Hepatocyte (in vitro differentiated cells): ENCODE measurements at places on chromosomes 2 and 18. TPM values are rescaled to one million over a fixed set of nuclear protein-coding genes. Genes with fewer than 3 reads are reported as not detected.

SSB gene
- 176 and 181 TPM in 2 replicates for polyA plus RNA-seq

DCC gene
- 0.52 and 1.0 TPM in 2 replicates for polyA plus RNA-seq

CDH2 gene
- polyA plus RNA-seq, result 65.9 and 81.8 TPM in 2 replicates

DSC1 gene
- polyA plus RNA-seq, result 0.26 TPM in 1 of 2 replicates, not detected in the other

ARHGEF33 gene
- 0.31 and 0.62 TPM in 2 replicates for polyA plus RNA-seq

HES6 gene
- polyA plus RNA-seq, result 23.0 and 28.5 TPM in 2 replicates

DNA sequence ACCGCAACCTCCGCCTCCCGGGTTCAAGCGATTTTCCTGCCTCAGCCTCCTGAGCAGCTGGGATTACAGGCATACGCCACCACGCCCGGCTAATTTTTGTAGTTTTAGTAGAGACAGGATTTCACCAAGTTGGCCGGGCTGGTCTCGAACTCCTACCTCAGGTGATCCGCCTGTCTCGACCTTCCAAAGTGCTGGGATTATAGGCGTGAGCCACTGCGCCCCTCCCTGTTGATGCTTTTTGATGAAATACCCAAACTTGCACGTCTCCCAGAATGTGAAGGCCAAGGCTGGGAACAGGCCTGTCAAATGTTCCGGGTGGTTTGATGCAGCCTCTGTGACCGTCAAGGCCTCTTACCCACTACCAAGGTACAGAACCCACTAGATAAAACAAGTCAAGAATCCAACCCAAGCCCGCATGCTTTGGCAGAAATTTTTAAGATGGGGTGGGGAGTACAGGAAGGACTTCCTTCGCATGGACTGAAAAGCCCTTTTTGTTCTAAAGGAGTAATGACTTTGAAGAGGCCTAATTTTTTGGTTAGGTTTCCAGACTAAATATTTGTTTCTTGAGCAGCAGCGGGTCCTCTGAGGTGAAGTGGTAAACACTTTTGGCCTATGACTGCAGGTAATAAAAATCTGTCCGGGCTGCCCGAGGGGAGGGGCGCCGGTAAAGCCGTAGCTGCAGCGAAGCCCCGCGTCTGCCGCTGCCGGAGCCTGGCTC, 3.7 kb upstream of the EVX2 start:
- H3K27ac ChIP-seq, result peak overlapping the region; percentile 48
- peaks cover 98% of the 10 kb centered on the region for H3K27me3 ChIP-seq
- H3K4me1 ChIP-seq, result peaks cover 11% of the 10 kb centered on the region
- peak overlapping the region; percentile 50 for H3K4me3 ChIP-seq

GRCh38 chr2:69510204-69510603, 73.0 kb upstream of the NFU1 start:
- no peaks in the 10 kb centered on the region for H3K36me3 ChIP-seq
- no peaks in the 10 kb centered on the region for H3K4me1 ChIP-seq
- H3K27me3 ChIP-seq, result no peaks in the 10 kb centered on the region
- H3K4me3 ChIP-seq, result no peak overlapping the region
- no peak for DNase-seq

DNA sequence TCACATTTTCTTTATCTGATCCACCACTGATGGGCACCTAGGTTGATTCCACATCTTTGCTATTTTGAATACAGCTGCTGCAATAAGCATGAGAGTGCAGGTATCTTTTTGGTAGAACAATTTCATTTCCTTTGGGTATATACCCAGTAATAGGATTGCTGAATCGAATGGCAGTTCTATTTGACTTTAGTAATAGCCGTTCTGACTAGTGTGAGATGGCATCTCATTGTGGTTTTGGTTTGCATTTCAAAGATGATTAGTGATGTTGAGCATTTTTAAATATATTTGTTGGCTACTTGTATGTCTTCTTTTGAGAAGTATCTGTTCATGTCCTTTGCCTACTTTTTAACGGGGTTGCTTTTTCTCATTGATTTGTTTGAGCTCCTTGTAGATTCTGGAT, 72.3 kb downstream of the CCDC138 start:
- no peak overlapping the region for H3K27ac ChIP-seq
- no peak overlapping the region for H3K4me3 ChIP-seq
- H3K27me3 ChIP-seq, result no peaks in the 10 kb centered on the region
- no peak for DNase-seq

GRCh38 chr18:55743736-55744135, 155.7 kb upstream of the TCF4 start:
- H3K27ac ChIP-seq, result no peak overlapping the region
- H3K4me3 ChIP-seq, result no peak overlapping the region
- H3K27me3 ChIP-seq, result peaks cover 16% of the 10 kb centered on the region
- H3K36me3 ChIP-seq, result no peaks in the 10 kb centered on the region

DNA sequence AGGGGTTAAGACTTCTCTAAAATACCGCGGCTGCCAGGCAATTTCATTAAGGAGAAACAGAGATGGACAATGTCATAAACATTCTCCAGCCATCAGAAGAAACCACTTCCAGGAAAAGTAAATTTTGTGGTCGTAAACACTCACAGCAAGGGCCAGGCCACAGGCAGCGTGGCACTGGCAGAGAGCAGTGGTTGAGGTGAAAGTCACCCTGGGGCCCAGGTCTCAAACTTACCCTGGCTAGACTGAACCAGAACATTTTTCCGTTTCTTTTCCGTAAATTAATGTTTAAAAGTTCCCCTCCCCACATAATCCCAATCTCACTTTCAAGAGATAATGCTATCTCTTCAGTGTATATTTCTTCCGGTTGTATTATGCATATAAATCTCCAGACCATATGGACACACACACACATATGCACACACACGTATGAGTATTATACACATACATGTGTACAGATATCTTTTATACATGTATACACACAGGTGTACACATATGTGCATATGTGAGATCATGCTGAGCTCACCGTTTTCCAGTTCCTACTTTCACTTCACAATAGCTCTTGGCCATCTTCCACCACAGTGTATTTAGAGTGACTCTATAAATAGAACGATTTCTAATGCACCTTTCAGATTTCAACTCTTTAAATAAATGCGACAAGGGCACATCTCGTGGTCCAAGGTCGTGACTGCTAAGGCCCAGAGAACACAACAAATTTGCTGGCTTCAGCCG, 90.1 kb downstream of the MALT1 start:
- no peak for DNase-seq
- no peak overlapping the region for H3K27ac ChIP-seq
- no peaks in the 10 kb centered on the region for H3K27me3 ChIP-seq

- no peaks in the 10 kb centered on the region for H3K27me3 ChIP-seq
- no peak overlapping the region for H3K4me3 ChIP-seq
- no peak overlapping the region for H3K27ac ChIP-seq
Measured at GRCh38 chr2:234305846-234306245, 191.0 kb downstream of the ARL4C start.

DNA sequence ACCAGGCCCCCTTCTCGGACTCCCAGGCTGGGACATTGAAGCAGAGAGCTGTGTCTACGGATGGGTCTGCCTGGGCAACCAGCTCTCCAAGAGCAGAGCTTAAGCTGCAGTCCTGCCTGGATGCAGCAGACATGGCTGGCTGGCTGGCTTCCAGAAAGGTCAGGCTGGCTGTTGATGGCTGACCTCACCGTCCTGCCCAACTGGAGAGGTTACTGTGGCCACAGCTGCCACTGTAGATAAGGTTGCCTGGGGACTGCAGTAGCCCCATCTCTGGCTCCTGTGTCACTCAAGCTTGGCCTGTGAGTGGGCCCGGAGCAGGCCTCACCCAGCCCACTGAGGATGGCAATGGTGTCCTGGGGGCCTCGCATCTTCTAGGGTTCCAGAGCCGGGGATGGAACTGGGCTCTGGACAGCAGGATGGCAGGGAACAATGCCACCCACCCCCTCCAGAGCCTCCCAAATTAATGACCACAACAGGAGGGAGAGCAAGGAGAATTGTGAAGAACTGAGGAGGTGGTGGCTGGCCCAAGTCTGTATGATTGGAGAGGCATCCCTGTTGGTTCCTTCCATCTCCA, 37.0 kb upstream of the FOSL2 start:
- H3K4me1 ChIP-seq, result peaks cover 44% of the 10 kb centered on the region
- peak; percentile 50 for DNase-seq
- no peaks in the 10 kb centered on the region for H3K27me3 ChIP-seq
- no peak overlapping the region for H3K4me3 ChIP-seq

GRCh38 chr2:219440388-219441256, 6.0 kb downstream of the SPEG start:
- H3K36me3 ChIP-seq, result no peaks in the 10 kb centered on the region
- no peak overlapping the region for H3K27ac ChIP-seq
- no peak for DNase-seq
- no peak overlapping the region for H3K4me3 ChIP-seq
- peaks cover 8% of the 10 kb centered on the region for H3K27me3 ChIP-seq

GRCh38 chr2:237170020-237170419, 84.3 kb downstream of the COPS8 start:
- peaks cover 14% of the 10 kb centered on the region for H3K4me1 ChIP-seq
- no peak overlapping the region for H3K4me3 ChIP-seq
- no peaks in the 10 kb centered on the region for H3K36me3 ChIP-seq
- H3K27me3 ChIP-seq, result no peaks in the 10 kb centered on the region
- peak overlapping the region; percentile 74 for H3K27ac ChIP-seq

- DNase-seq, result no peak
- H3K27me3 ChIP-seq, result no peaks in the 10 kb centered on the region
- H3K27ac ChIP-seq, result peak overlapping the region; percentile 89
- peaks cover 15% of the 10 kb centered on the region for H3K4me1 ChIP-seq
Measured at GRCh38 chr18:58363767-58364540, 264.9 kb downstream of the ALPK2 start.

GRCh38 chr2:38959466-38959865, 69.8 kb downstream of the ARHGEF33 start:
- no peaks in the 10 kb centered on the region for H3K27me3 ChIP-seq
- no peak overlapping the region for H3K4me3 ChIP-seq
- peaks cover 3% of the 10 kb centered on the region for H3K4me1 ChIP-seq
- H3K27ac ChIP-seq, result no peak overlapping the region
- no peak for DNase-seq
